ENCODE measurements at places on chromosomes 1 and 21.

DNA sequence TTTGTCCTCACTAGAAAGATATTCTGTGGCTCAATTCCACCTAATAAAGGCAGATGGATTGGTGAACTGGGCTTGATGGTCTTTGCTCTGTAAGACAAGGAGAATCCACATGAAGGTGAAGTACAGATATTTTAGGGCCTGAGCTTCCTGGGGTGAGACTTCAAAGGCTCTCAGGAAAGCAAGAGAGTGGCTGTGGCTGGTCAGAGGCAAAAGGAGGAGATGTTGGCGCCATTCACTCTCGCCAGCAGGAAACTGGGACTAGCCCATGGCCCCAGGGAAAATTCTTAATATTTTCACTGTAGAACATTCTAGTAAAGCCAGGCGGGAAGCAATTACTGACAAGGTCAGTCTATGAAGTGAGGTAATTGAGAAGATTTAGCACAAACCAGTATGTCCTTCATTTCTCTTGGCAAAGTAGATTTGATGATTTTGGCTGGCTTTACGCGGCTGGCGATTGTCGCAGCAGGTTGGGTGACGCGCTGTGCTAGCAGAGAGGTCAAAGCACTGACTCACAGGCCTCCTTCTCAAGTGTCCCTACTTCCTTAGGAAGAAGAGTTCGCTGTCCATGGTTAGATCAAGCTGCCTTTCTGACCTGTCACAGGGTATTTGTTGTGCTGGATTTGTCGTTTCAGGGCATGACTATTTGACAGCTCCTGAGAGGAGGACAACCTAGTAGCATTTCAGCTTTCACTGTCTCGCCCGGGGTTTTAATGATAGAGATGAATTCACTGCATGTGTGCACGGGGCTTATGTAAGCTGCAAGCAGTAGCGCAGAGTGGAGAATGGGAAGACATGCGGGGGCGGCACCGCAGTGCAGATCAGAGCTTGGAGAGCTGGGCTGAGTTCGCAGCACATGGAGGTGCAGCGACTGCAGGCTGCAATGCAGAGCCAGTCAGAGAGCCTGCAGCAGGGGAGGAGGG lies 32.7 kb downstream of the XCL1 start:
- DNase-seq = no peak

DNA sequence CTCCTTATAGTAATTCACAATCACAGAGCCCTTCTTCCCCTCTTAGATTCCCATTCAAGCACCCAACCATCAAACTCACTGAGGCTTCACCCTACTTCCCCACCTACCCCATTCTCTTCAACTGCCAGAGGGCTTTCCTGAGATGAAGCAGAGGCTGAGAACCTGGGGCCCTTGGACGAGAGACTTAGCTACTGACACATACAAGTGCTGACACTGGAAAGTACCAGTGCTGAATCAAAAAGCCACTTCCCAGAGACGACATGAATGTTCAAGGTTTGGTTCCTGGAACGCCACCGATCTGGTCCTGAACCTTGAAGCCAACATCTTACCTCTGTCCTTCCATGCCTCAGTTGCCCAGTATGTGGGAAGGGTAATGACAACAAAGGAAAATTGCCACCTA lies 16.6 kb upstream of the RAP1A start:
- no peak for DNase-seq

DNA sequence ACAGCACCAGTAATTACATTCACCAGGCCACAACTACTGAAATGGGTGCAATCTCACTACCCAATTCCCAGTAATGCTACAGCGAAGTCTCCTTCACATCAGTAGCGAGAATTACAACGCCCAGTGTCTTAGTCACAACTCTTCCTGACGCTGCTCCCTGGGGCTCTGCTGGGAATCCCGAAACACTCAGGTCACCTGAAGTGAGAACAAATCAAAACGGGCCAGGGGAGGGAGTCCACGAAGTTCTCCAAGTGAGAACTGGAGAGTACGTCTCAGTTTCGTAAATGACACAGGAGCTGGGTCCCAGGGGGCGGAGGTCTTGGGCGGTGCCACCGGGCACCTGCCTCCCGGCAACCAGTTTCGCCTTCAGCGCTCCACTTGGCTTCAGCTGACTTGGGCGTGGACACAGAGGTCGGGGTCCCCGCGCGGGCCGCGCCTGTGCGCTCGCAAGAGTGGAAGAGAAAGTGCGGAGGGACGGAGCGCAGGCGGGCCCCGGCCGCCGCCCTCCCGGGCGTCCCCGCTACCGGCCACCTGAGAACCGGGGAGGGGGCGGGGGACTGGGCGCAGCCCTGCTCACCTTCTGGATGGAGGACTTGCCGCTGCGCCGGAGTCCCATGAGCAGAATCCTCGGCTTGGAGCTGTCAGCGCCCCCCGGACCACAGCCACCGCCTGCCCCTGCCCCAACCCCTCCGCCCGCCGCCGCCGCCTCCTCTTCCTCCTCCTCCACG lies 575 bp downstream of the RRAGC start:
- DNase-seq = peak; percentile 35

DNA sequence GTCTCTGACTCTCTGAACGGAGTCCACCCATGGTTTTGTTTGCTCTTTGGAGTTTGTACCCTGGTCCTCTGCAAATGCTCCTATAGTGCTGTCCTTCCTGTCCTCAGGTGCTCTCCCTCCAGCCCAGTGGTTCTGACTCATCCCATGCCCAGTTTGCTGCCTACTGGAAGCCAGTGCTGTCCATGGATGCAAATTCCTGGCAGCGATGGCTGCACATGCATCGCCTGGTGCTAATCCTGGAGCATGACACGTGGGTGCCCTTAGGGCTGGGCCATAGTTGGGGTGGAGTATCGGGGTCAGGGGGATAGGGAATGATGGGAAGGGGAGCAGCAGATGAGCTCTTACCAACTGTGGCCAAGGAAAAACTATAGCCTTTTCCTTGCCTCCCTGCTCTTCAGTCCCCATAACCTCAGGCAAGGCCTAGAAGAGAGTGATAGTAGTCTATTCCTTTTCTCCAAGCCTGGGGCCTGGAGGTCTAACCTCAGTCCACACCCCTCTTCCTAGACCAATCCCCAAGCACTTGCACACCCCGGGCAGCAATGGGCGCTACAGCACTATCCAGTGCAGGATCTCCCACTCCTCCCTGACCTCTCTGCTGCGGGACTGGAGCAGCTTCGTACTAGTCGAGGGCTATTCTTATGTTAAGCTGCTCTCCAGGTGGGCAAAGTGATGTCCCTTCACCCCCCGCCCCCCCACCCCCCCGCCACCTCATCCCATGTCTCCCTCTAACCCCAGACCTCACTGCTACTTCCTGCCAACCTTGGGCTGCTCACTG lies 31.6 kb downstream of the HYI start:
- no peak for DNase-seq

DNA sequence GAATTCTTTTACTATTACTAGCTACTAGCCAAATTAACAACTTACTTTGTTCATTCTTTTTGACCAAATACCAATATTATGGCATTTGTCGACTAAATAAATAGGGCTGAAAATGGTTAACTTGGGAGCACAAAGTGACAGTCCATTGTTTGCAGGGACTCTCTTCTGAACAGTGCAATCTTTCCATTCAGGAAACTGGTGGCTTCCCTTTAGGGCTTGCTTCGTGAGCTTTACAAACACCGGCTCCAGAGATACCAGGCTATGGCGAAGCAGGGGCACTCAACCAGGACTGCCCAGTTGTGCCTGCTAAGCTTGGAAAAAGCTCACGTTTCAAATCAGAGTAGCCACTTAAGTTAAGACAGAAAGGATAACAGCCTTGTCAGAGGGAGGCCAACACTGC lies 12.3 kb downstream of the RAB42 start:
- no peak for DNase-seq

GRCh38 chr1:149979245-149979971 lies 31.1 kb downstream of the OTUD7B start:
- DNase-seq = no peak

- peak; percentile 71 for DNase-seq
Measured at GRCh38 chr1:9004700-9005394, 21.4 kb downstream of the SLC2A7 start.

- no peak for DNase-seq
Measured at GRCh38 chr1:64543831-64544230, 73.9 kb downstream of the CACHD1 start.

DNA sequence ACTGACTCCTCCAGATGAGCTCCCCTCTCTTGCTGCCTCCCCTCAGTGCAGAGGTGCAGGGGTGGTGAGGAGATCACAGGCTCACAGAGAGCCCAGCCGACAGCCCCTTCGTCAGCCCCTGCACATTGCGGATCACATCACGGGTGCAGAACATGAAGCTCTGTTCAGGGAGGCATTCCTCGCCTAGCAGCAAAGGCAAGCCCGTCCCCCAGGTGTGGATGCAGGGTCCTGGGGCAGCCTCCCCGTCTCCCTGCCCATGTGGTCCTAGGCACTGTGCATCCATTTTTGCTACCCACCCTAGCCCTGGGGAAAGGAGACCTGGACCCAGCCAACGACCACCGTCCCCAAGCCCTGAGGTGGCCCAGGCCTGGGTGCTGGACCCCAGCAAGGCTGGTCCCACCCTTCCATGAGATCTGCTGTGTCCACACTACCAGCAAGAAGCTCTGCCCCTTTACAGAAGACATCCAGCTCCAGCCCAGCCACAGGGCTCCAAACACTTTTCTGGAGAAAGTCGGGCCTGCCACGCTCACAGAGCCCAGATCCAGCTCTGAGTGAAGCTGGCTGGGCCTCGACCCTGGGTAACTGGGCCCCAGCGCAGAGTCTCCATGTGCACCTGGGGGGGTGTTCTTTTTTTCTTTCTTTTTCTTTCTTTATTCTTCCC lies 248.7 kb downstream of the NPHP4 start:
- DNase-seq = no peak

DNA sequence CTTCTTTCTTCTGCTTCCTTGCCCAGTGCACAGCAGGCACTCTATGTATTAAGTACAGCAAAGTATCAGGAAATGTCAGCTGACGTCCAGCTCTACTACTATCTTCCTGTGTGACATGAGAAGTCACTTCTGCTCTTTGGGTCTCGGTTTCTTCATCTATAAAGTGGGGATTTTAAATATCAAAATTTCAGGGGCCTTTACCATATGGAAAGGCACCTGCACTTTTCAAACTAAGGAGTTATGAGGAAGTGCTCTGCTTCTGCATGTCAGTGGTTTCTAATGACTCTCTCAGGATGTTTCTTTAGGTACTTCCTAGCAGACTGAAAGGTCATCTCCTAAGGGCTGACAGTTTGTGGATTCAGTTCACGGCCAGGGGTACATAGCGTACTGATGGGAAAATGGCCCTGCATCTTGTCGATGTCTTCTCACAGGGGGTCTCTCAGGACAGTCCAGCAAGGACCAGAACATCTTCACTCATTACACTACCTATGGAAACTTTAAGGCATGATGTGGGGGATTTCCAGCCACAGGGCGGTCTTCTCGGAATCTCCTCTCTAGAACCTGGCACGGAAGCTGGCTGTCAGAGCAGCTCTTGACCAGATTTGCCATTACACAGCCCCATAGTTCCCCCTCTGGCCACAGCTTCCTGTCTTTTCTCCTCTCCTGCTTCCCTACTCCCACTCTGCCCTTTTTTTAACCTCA lies 42.0 kb upstream of the MTF1 start:
- no peak for DNase-seq

DNA sequence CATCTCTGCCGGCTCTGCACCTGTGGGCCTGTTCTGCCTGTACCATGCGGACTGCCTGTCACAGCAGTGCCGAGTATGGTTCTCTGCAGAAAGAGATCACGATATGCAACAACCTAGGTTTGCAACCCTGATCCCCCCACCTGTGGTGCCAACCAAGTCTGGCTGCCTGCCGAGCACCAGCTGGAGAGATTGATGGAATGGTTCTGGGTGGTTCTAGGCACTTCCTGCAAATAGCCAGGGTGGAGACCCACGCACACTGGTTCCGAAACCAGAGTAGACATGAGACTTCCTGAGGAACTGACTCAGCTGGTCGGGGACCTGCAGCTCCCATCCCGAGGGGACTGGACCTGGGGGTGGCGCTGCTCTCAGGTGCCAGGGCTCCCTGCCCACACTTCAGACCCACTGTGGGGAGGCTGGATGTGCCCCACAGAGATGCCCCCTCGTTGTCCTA lies 5.4 kb downstream of the TPRG1L start:
- DNase-seq = no peak

DNA sequence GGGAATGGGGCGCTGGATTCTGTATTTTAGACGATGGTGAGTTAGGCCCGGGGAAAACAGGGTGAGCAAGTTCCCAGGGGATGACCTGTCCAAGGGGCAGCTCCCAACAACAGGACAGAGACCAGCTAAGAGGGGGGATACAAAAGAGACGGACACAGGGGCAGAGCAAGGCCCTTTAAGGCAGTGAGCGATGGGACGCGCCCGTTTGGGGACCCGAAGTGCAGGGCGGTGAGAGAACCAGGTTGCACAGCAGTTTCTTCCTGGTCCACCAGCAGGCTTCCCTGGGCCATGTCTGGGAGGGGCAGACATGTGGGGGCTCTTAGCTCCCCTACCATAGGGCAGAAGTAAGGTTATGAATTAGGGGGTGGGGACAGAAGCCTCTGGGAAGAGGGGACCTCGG lies 22.0 kb downstream of the INAVA start:
- DNase-seq = no peak

- no peak for DNase-seq
Measured at GRCh38 chr1:148263906-148264255, 111.8 kb upstream of the NBPF11 start.

- no peak for DNase-seq
Measured at GRCh38 chr1:185808631-185809030, 74.4 kb downstream of the HMCN1 start.
